ENCODE measurements at places on chromosomes 1 and 21. TPM values are rescaled to one million over a fixed set of nuclear protein-coding genes. Genes with fewer than 3 reads are reported as not detected.
A peak's percentile ranks its signal among the peaks of the same experiment; 100 is the strongest.

The CENPL gene
- total RNA-seq = 7.1 TPM

DNA sequence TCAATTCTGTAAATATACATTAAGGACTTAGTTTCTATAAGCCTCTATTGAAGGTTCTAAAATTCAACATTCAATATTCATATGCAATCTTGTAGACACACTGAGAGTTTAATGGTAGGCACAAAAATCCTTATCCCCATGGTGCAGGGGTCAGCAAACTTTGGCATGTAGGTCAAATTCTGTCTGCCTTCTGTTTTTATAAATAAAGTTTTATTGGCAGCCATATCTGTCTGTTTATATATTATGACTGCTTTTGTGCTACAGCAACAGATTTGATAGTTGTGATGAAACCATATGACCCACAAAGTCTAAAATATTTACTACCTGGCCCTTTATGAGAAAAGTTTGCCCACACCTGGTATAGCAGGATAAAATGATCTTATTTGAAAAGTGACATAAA is 91.2 kb upstream of the PPIH start:
- H3K27me3 ChIP-seq = no peaks in the 10 kb centered on the region
- H3K4me1 ChIP-seq = no peaks in the 10 kb centered on the region
- H3K36me3 ChIP-seq = no peaks in the 10 kb centered on the region
- no peak overlapping the region for H3K4me3 ChIP-seq

The DCDC2B gene
- total RNA-seq = not detected

GRCh38 chr1:45834689-45835088 is 31.3 kb downstream of the MAST2 start:
- H3K27ac ChIP-seq = no peak overlapping the region
- no peak overlapping the region for H3K4me3 ChIP-seq
- H3K4me1 ChIP-seq = peaks cover 2% of the 10 kb centered on the region

- peak overlapping the region; percentile 93 for H3K27ac ChIP-seq
- peaks cover 22% of the 10 kb centered on the region for H3K4me1 ChIP-seq
- peaks cover 4% of the 10 kb centered on the region for H3K36me3 ChIP-seq
- DNase-seq = no peak
Observed at GRCh38 chr1:43349594-43350306, 9.0 kb upstream of the CDC20 start.

- DNase-seq = no peak
- peak within 1 kb of the TSS; percentile 92 for H3K4me3 ChIP-seq
- peak within 1 kb of the TSS; percentile 69 for H3K27ac ChIP-seq
- peaks cover 7% of the 10 kb centered on the region for H3K36me3 ChIP-seq
Observed at GRCh38 chr1:23483321-23484252, at the start of gene ASAP3. Gene ASAP3, minus strand, starts transcription at chr1:23484179. Its CDS starts 46 bp downstream, at chr1:23484133.

The KIF14 gene
- total RNA-seq = 0.12 TPM

GRCh38 chr1:152413909-152414308 is at the start of gene CRNN:
Gene CRNN, minus strand, starts transcription at chr1:152414263. Its CDS starts 2,030 bp downstream, at chr1:152412233.
- H3K36me3 ChIP-seq = peaks cover 2% of the 10 kb centered on the region
- DNase-seq = no peak
- H3K27ac ChIP-seq = peak within 1 kb of the TSS; percentile 6
- peaks cover 38% of the 10 kb centered on the region for H3K27me3 ChIP-seq
- H3K4me3 ChIP-seq = no peak within 1 kb of the TSS
- peaks cover 3% of the 10 kb centered on the region for H3K4me1 ChIP-seq

GRCh38 chr1:24981631-24982005 is 51.5 kb upstream of the RUNX3 start:
- peaks cover 2% of the 10 kb centered on the region for H3K36me3 ChIP-seq
- peaks cover 53% of the 10 kb centered on the region for H3K4me1 ChIP-seq
- H3K27me3 ChIP-seq = no peaks in the 10 kb centered on the region
- DNase-seq = no peak
- peak overlapping the region; percentile 87 for H3K27ac ChIP-seq

DNA sequence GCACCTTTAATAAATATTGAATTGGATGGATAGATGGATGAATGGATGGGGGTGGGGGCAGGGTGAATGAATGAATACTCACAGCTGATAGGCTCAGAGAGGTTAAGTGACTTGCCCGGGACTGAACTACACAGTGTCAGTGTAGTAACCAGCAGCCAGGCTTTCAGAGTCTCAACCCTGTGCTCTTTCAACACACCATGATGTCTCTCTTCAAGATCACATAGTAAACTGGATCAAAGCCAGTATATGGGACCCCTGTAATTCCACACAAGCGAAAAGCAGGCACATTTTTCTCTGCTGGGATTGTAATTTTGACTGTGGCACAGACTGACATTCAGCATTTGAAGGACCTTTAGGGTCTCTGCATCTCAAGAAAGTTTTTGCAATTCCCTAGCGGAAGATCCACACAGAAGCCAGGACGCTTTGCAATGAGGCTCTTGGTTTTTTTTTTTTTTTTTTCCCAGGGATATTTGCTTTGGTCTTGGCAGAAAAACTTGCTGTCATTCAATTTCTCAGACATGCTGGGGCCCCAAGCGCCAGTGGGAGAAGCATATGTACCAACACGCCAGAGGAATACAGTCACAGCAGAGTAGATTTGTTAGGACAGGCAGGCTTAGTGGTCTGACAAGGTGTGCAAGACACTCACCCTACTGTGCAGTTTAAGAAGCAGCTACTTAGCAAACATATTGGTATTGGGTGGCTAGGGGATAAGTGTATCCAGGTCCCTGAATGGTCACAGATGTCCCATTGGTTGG is 213.1 kb upstream of the CAMK1G start:
- H3K27ac ChIP-seq = no peak overlapping the region
- no peaks in the 10 kb centered on the region for H3K4me1 ChIP-seq
- no peak for DNase-seq
- H3K27me3 ChIP-seq = peaks cover 50% of the 10 kb centered on the region

DNA sequence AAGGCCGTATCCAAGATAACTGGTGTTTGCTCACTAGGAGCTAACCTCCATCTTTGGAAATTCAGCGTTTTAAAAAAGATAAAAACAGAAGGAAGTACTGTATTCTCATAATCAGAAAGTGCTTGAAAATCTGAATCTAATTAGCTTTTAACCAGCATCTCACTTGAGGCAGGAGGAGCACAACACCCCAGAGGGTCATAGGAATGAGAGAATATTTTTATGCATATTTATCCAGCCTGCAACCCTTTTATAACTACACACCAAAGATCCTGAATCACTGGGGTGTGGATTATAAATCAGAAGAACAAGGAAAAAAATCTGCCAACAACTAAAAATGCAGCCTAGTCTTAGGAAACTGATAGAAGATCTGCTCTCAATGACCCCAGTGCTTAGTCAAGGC is 68.0 kb upstream of the PTCH2 start:
- no peak overlapping the region for H3K27ac ChIP-seq
- peaks cover 13% of the 10 kb centered on the region for H3K36me3 ChIP-seq
- peaks cover 12% of the 10 kb centered on the region for H3K4me1 ChIP-seq

GRCh38 chr1:84887261-84887934 is 5.6 kb downstream of the LPAR3 start:
- H3K36me3 ChIP-seq = peaks cover 3% of the 10 kb centered on the region
- no peak overlapping the region for H3K4me3 ChIP-seq
- DNase-seq = no peak

The SLC44A5 gene
- total RNA-seq = not detected

- no peaks in the 10 kb centered on the region for H3K27me3 ChIP-seq
- H3K4me3 ChIP-seq = no peak overlapping the region
- H3K27ac ChIP-seq = no peak overlapping the region
- no peaks in the 10 kb centered on the region for H3K36me3 ChIP-seq
Observed at GRCh38 chr21:27045281-27045985, 78.5 kb upstream of the ADAMTS5 start.

GRCh38 chr1:192126030-192126619 is 32.1 kb upstream of the RGS18 start:
- no peak overlapping the region for H3K27ac ChIP-seq
- H3K4me3 ChIP-seq = no peak overlapping the region
- H3K36me3 ChIP-seq = no peaks in the 10 kb centered on the region
- H3K27me3 ChIP-seq = no peaks in the 10 kb centered on the region

The REN gene
- total RNA-seq = not detected

DNA sequence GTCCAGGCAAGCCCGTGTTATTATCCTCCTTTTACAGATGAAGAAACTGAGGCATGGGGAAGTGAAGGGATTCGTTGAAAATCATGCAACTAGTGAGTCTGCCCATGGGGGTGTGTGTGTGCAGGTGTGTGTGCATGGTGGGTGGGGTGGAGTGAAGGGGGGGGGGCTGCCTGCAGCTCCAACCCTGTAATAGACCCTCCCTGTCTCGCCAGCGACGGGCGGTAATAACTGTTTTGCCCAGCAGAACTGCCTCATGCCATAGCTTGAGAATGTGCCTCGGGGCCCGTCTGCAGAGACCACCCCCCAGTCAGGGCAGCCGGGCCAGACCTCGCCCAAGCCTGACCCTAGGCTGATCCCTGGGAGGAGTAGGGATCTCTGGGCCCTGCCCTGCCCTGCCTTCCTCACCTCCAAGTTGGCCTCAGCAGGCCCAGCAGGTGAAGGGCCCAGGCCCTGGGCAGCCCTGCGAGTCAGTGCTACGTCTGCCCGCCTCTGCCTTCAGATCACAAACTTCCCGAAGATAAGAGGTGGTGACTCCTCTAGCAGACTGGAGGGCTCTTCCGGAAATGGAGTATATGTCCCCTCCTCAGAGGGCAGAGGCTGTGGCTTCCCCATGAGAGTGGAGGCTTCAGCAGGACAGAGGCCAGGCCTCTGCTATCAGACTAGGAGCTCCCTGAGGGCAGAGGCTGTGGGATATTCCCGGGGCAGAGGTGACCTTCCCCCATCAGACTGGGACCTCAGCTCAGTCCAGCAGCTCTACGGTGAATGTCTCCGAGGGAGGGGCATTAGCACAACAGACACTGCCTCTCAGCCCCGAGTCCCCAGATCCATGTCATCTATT is 15.7 kb upstream of the EPHA2 start:
- DNase-seq = no peak
- no peak overlapping the region for H3K4me3 ChIP-seq
- H3K27me3 ChIP-seq = peaks cover 7% of the 10 kb centered on the region
- no peak overlapping the region for H3K27ac ChIP-seq

The OR2T12 gene
- total RNA-seq = not detected

- H3K27ac ChIP-seq = peak overlapping the region; percentile 92
- H3K4me3 ChIP-seq = peak overlapping the region; percentile 77
- H3K36me3 ChIP-seq = peaks cover 2% of the 10 kb centered on the region
- H3K27me3 ChIP-seq = no peaks in the 10 kb centered on the region
- peak; percentile 63 for DNase-seq
Observed at GRCh38 chr1:167447521-167448136, 70.7 kb downstream of the CD247 start.

GRCh38 chr1:246532519-246532918 is 25.4 kb upstream of the SMYD3 start:
- no peaks in the 10 kb centered on the region for H3K36me3 ChIP-seq
- DNase-seq = no peak
- no peak overlapping the region for H3K27ac ChIP-seq

DNA sequence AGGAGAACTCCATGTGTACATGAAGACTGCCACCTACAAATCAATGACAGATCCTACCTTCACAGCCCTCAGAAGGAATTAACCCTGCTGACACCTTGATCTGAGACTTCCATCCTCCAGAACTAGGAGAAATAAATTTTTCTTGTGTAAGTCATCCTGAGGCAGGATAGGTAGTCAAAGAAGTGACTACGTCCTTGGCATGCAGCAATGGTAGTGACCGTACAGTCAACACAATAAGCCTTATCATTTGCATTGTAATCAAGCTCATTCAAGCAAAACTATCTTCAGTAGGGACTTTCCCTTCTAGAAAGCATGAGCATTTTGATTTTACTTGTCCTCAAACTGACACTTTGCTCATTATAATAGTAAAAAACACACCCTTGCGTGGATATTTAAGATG is 64.0 kb upstream of the KCNK1 start:
- H3K27me3 ChIP-seq = peaks cover 36% of the 10 kb centered on the region
- no peak for DNase-seq
- no peak overlapping the region for H3K4me3 ChIP-seq
- no peak overlapping the region for H3K27ac ChIP-seq

The TTC22 gene
- total RNA-seq = 10.4 TPM

- no peak for DNase-seq
- H3K27me3 ChIP-seq = no peaks in the 10 kb centered on the region
- no peak overlapping the region for H3K4me3 ChIP-seq
- H3K27ac ChIP-seq = no peak overlapping the region
- H3K4me1 ChIP-seq = peaks cover 12% of the 10 kb centered on the region
- peaks cover 2% of the 10 kb centered on the region for H3K36me3 ChIP-seq
Observed at GRCh38 chr21:43942201-43942600, 69.9 kb upstream of the TRAPPC10 start.

DNA sequence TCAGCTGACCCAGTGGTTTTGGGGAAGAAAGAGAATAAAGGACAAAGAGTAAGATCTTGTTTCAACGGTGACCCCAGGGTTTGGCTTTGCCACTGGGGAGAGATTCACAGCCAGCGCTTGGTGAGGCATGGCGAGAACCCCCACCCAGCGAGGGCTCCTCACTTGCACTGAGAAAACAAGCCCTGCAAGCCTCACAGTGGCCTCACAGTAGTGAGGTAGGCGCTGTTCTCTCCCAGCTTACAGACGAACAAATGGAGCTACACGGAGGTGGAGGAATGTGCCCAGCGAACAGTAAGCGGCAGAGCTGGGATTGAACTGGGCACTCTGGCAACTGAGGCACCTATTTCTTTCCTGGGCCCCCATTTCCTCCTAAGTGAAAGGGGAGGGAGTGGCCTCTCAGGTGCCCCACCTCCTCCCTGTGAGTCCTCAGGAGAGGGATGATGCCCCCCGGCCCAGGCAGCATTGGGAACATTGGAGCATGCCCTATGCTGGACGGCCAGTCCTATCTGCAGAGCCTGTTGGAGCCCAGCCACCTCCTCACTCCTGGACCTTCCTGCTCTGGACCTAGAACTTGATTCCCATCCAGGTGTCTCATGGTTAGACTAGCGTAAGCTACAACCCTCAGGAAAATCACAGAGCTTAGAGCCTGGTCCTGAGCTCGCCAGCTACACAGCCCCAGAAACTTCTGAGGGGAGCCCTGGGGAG is 73.4 kb upstream of the EDN2 start:
- H3K36me3 ChIP-seq = peaks cover 2% of the 10 kb centered on the region
- no peak for DNase-seq
- H3K4me3 ChIP-seq = no peak overlapping the region
- peaks cover 8% of the 10 kb centered on the region for H3K4me1 ChIP-seq
- no peaks in the 10 kb centered on the region for H3K27me3 ChIP-seq

DNA sequence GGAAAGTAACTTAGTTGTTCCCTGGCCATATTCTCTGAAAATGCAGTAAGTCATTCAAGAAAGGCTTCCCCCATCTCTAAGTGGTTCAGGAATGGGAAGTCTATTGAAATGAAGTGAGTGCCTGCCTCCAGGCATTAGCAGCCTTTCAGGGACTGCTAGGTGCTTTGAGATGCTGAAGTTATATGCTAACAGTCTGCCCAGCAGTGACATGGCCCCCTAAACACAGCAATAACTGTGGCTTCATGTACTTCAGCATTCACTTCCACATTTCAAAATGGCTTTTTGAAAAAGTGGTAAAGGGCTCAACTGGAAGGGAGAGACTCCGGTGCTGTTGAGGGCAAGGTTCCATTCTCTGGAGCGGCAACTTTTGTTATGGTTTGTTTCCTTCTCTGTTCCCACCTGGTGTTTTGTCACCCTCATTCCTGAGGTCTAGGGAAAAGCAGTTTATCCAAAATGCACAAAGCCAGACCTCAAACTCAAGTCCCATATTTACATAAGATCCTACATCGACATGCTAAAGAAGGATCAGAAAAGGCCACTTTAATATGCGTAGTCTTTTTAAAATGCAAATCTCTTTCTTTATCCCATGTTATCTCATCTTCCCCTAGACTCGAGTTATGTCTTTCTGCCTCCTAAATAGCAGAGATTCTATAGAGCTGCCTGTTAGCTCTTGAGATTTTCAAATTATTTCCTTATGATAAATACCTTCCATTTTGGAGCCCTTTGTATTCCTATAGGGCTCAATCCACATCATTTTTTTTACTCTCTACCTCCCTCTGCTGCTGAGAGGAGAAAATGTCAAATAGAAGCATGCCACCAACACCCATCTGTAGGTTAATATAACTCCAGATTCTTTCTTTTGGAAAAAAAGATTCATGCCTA is 34.2 kb upstream of the LRRC8C start:
- H3K27ac ChIP-seq = peak overlapping the region; percentile 79
- DNase-seq = no peak
- H3K27me3 ChIP-seq = no peaks in the 10 kb centered on the region
- no peak overlapping the region for H3K4me3 ChIP-seq

Measured in T-helper 17 cell (primary cell).